ENCODE measurements at places on chromosomes 2 and 18. TPM values are rescaled to one million over a fixed set of nuclear protein-coding genes. Genes with fewer than 3 reads are reported as not detected.

DNA sequence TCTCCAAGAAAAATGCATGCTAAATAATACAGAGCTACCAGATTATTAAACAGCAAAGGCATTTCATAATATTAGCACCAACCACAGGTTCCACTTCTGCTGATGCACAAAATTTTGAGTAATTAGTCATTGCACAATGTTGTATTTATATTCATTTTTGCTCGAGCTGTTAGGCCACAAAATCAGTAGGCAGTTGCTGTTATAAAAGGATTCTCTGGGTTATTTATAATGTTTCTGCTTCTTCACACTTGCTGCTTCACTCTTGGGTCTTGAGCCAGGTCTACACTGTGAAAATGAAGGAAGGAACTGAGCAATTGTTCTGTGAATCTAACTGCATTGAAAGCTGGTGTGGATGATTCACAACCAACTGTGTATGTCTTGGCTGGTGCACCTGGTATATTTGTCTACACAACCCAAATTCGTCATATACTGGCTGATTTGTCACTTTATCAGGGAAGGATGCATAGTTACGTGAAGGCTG is 38.3 kb downstream of the MRPL33 start:
- peak; percentile 88 for DNase-seq

GRCh38 chr2:227118353-227118752 is 45.7 kb downstream of the COL4A4 start:
- no peak for DNase-seq

GRCh38 chr2:238027058-238027457 is 33.7 kb upstream of the SCLY start:
- DNase-seq: no peak

DNA sequence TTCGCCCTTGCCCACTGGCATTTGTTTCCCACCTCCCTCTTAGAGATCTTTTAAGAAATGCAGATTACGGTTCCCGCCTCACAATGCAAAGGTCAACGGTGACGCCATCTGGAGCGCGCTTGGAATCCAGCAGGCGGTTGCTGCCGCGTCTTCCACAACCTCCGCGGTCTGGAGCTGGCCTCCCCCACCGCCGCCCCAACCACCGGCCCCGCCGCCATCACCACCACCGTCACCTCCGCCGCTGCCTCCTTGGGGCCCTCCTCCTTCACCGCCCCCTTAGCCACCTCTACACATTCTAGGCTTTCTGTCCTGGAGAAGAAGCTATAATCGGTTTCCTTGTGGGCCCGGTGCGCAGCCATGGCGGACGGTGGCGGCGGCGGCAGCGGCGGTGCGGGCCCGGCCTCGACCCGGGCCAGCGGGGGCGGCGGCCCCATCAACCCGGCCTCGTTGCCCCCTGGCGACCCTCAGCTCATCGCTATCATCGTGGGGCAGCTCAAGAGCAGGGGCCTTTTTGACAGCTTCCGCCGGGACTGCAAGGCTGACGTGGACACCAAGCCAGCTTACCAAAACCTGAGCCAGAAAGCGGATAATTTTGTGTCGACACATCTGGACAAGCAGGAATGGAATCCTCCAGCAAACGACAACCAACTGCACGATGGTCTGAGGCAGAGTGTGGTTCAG is at the start of gene BOD1L2:
Gene BOD1L2 (plus strand): TSS at position 132 of the 681 bp plus-strand sequence. CDS start 226 bp downstream, at position 358.
- no peak for DNase-seq

- DNase-seq: peak; percentile 92
Measured at GRCh38 chr2:45930396-45930792, 278.9 kb downstream of the PRKCE start.

GRCh38 chr2:86055314-86055713 is 50.4 kb downstream of the POLR1A start:
- DNase-seq: no peak

DNA sequence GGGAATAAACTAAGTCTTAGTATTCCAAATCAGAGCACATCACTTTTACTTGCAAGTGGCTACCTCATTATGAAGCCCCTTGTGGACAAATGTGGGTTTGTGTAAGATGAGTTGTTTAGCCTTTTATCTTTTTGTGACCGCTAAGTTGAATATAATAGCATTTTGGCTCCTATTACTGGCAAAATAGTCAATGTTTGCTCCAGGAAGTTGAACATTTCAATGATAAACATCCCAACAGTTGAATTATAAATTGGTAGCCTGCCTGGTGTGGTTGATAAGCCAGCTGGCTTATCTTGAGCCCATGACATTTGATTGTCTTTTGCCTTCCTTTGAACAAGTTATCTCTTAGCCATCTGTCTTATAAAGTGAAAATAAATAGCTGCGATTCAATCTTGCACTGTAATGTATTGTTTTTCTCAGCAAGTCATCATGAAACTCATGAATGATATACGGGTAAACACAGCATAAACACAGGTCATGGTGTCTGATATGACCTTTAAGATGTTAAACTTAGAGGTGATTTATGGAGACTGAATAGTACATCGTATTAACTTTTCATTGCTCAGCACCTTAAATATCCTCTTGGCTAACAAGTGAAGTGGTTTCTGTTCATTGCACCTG is 338.4 kb downstream of the SOCS6 start:
- DNase-seq: no peak

- no peak for DNase-seq
Measured at GRCh38 chr2:8753609-8754008, 71.8 kb downstream of the ID2 start.

COQ10B gene
- 57.6 TPM for total RNA-seq

AMER3 gene
- total RNA-seq: not detected

FBLN7 gene
- 2.9 TPM for total RNA-seq

Measured in A172 (cell line).